ENCODE measurements at places on chromosomes 1 and 21.

- no peak for DNase-seq
These were observed 300.3 kb downstream of the DSCAM start for GRCh38 chr21:40546647-40547046.

DNA sequence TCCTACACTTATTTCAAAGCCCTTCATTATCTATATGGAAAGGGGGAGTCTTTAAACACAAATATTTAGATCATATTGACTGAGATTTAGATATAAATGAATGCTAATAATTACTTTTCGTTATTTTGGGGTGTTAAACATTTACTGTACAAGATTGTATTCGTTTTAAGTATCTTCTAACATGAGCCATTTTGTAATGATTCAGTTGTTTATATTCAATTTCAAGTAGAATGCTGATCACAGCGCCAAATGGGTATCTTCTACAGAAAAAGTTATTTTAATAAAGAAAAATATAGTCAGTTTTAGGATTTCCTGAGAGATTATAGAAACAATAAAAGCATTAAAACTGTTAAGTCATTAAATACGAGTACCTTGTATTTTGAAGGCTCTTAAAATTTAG is 104.5 kb upstream of the HNRNPU start:
- no peak for DNase-seq

DNA sequence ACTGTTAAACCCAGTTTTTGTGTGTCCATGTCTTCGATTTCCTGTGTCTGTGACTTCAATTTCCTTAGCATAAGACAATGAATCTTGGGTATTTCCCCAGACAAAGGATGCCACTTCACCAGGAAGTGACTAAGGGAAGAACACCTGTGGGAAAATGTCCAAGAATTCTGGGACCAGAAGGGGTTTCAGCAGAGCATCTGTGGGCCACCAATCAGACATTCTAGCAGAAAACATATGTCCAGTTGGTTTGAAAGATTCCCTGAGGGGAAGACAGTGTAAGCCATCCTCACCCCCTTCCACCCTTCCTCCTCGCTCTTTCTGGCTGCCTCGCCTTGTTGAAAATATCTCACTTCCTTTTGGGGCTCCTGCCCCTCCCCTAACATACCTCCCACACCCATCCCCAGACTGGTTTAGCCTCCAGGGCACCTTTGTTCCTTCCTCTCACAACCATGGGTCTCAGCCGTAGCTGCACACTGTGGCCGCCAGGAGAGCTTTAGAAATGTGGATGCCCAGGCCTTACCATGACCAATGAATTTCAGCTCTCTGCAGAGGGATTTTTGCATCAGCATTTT is 25.5 kb upstream of the IFNAR1 start:
- DNase-seq = no peak

DNA sequence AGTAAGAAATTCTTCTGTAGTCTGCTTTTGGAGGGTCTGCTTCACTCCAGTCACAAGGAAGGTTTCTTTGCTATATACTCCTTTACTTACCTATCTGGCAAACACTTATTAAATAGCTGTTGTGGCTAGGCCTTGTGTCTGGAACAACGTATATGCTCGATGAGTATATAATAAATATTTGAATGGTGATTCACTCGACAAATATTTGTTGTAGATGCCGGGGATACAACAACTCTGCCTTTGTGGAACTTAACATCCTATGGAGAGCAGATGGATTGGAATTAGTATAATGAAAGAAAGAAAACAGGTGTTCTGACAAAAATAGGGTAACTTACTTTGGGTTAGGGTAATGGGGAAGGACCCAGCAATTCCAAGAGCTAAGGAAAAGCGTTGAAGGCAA is 31.1 kb downstream of the KPNA6 start:
- DNase-seq = no peak

DNA sequence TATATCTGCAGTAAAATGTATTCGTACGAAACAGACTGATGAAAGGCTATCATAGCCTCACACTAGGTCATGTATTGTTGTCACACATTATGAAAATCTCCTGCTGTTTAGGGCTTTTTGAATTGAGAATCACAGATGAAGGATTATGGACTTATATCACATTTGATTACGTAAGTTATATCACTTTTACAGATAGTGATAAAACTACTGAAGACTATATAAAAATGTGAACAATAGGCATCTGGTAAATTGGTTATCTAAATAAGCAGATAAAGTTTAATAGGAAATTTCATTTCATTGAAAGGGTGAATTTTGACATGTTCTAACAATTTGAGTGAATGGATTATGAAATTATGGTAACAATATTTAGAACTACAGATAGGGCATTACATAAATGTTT is 20.0 kb downstream of the LAMC1 start:
- no peak for DNase-seq

DNA sequence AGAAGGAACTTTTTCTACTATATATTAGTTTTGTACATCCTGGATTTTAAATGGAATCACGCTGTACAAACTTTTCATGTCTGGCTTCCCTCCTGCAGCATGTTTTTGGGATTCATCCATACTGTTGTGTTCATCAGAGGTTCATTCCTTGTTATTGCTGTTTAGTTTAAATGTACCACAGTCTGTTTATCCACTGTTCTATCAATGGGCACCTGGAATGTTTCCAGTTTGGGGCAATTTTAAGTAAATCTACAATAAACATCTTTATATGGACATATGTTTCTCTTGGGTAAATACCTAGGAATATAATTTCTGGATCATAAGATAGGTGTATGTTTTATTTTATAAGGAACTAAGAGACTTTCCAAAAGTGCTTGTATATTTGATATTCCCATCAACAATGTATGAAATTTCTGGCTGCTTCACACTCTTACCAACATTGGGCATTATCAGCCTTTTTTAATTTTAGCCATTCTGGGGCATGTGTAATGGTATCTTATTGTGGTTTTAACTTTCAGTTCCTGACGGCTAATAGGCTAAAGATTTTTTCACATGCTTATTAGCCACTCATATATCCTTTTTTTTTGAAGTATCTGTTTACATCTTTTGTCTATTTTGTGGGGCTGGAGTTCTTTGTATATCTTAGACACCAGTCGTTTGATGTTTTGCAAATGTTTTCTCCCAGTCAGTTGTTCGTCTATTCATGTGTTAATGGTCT is 48.8 kb downstream of the RPS6KC1 start:
- DNase-seq = no peak

- DNase-seq = no peak
These were observed 70.6 kb downstream of the CLSTN1 start for GRCh38 chr1:9753121-9753531.

- no peak for DNase-seq
These were observed 33.1 kb upstream of the COL6A2 start for GRCh38 chr21:46064870-46065214.

GRCh38 chr1:85274969-85275453 is 1.4 kb downstream of the BCL10 start:
- DNase-seq = no peak

DNA sequence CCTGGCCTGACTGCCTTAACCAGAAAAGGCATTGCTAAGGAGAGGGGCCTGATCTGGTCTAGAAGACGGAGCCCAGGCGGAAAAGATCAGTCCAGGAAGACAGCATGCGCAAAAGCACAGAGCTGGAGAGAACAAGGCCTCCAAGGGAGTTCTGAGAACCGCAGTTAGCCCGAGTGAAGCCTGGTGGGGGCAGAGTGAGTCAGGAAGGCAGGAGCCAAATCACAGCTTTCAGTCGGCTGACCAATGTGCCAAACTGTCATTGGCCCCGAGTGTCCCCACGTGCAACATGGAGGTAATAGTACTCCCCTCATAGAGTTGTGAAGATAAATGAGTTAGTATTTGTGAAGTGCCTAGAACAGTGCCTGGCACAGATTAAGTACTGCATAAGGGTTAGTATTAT is 1.2 kb upstream of the TSPAN2 start:
- DNase-seq = no peak

DNA sequence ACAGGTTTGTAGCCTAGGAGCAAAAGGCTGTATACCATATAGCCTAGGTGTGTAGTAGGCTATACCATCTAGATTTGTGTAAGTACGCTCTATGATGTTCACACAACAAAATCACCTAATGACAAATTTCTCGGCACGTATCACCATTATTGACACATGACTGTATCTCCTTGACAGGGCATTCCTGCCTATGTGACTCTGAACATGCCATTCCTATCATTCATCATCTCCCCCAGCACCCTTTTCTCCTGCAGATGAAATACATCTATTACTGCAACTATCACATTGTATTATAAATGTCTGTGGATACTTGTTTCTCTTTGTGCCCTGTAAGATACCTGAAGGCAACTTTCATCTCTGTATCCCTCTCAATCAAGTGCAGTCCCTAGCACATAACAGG is 29.9 kb downstream of the TP53BP2 start:
- no peak for DNase-seq

DNA sequence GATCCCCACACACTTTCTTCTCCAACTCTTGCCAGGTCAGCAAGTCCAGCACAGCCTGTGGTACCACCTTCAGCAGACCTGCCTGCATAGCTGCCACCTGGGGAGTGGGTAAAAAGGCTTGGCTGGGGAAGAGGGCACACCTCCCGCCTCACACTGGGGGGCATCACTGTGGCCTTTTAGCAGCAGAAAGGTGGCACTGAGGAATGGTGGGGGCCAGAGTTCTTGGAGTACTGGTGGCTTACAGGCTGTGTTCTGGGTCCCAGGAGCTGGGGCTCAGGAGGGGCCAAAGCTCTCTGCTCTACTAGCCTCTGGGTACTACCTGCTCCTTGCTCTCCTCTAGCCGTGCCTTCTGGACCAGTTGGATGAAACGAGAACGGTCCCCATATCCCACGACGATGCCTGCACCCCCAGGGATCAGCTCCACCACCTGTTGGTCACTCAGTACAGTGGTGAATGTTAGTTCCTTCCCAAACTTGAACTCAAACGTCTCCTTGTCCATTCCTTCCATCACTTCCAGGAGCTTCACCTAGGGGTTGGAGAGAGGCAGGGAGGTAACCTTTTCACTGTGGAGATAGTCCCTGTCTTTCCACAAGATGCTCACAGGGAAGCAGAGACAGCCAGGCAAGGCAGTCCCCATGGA is 6.7 kb downstream of the HECTD3 start:
- no peak for DNase-seq

DNA sequence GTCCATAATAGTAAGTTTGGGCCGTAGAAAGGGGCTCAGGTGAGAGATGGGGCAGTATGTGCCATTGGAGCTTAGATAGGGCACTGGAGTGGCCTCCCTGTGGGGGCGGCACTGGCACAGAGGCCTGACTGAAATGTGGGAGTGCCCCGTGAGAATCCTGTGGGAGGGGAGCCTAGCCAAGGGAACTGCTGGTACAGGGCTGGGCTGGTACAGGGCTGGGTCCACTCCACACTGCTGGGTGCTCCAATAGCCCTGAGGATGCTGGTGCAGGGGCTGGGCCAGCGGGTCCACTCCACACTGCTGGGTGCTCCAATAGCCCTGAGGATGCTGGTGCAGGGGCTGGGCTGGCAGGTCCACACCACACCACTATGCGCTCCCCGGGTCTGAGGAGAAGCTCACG is 44.8 kb upstream of the PWP2 start:
- DNase-seq = no peak

DNA sequence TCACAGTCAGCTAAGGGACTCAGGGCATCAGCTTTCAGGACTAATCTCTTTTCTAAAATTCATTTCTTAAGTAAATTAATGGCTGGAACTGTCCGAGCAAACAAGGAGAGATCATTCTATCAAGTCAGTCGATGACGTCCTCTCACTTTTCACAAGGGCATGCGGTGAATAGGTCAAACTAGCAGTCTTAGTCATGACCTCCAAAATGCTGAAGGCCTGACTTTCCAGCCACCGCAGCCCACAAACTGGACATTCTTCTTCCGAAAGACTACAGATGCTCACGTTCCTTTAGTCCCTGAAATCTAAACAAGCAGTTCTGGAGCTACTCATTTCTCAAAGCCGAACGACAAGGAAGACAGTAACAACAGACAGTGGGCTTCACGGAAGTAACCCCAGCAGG is 127.9 kb downstream of the TIAM1 start:
- no peak for DNase-seq

- DNase-seq = no peak
These were observed 289.6 kb upstream of the ST6GALNAC5 start for GRCh38 chr1:76577525-76578185.

DNA sequence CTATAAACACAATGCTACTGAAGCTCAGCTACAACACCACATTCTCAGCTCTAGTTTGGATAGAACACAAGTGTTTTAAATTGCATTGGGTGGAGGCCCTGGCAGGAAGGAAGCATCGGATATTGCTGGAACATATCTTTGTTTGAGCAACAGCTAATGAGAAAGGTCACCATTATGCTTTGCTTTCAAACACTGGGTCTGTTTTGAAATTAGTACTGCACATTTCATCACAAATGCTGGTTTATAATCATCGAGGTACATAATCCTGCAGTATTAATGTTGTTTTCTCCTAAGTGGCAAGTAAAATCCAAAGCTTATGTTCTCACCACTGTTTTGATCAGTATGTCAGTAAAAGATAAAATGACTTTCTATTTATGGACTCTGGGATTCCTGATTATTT is 61.5 kb upstream of the ARHGAP29 start:
- no peak for DNase-seq

GRCh38 chr1:66333466-66334199 is 200.3 kb upstream of the SGIP1 start:
- no peak for DNase-seq

DNA sequence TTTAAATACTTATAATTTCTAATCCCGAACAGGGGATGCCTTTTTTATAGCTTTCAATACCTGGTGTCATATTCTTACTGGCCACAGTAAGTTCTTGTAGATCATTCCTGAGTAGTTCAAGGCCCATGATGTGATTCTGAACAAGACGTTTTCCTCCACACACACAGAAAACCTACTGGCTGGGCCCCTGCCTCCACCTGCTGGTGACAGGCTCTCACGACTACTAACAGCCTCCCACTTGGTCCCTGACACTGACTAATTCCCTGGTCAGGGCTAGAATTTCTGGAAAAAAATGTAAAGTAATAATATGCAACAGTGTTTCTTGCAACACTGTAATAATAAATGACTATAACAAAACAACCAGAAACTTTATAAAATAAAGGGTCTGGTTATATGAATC is 50.4 kb upstream of the RIPK4 start:
- DNase-seq = no peak

- no peak for DNase-seq
These were observed 1.1 kb downstream of the IL24 start for GRCh38 chr1:206898089-206898914.

GRCh38 chr1:160149233-160149632 is 2.2 kb upstream of the ATP1A4 start:
- DNase-seq = no peak

- no peak for DNase-seq
These were observed 15.4 kb downstream of the TTC39A start for GRCh38 chr1:51314974-51315373.

DNA sequence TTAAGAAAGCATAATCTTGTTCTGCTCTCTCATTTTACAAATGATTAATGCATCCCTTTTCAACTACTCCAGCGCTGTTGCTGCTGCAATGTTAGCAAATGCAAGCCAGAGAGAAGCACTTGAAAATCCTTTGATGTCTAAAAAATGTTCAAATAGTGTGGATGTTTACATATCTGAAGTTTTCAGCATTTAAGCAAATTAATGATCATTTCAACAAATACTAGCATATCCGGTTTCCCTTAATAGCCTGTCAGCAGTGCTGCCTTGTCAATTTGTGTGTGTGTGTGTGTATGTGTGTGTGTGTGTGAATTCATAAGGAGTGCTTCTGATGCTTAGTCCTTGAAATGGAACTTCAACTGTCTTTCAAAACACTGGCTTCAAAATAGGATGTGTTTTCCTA is 48.1 kb upstream of the WNT2B start:
- no peak for DNase-seq

GRCh38 chr1:89670711-89671110 is 37.8 kb downstream of the LRRC8C start:
- no peak for DNase-seq

Measured in activated CD8-positive, alpha-beta memory T cell treated with anti-CD3 and anti-CD28 coated beads for 4 hours (primary cell).